Fibroblast of lung (primary cell): ENCODE measurements at places on chromosomes 12 and 14. TPM values are rescaled to one million over a fixed set of nuclear protein-coding genes. Genes with fewer than 3 reads are reported as not detected.

The MUCL1 gene
- not detected in 2 replicates for total RNA-seq

The OR6C2 gene
- total RNA-seq = not detected in 2 replicates

The RBP5 gene
- total RNA-seq = 0.26 TPM in 1 of 2 replicates, not detected in the other

The PLEK2 gene
- total RNA-seq = 0.17 and 0.51 TPM in 2 replicates

The C1QL4 gene
- 0.17 TPM in 1 of 2 replicates, not detected in the other for total RNA-seq

DNA sequence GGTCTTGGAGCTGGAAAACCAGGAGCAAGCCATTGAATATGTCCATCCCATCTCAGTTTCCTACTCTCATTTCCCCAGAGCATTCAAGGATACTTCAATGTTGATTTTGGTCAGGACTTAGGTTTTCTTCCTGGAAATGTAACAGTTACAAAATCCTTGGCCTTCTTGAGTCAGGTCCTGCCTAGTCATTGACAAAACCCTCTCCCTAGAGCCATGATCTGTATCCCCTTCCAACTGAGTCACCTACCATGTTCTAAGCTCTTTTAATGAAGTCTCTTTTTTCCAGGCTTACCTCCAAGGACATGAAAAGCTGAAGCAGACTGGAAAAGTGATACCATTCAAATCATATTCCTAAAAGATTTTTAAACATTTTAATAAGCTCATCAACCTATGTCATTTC, 549.2 kb downstream of the GALC start:
- H3K4me1 ChIP-seq = no peaks in the 10 kb centered on the region
- H3K27ac ChIP-seq = no peak overlapping the region
- H3K4me3 ChIP-seq = no peak overlapping the region
- no peaks in the 10 kb centered on the region for H3K36me3 ChIP-seq
- H3K27me3 ChIP-seq = no peaks in the 10 kb centered on the region
- DNase-seq = no peak

DNA sequence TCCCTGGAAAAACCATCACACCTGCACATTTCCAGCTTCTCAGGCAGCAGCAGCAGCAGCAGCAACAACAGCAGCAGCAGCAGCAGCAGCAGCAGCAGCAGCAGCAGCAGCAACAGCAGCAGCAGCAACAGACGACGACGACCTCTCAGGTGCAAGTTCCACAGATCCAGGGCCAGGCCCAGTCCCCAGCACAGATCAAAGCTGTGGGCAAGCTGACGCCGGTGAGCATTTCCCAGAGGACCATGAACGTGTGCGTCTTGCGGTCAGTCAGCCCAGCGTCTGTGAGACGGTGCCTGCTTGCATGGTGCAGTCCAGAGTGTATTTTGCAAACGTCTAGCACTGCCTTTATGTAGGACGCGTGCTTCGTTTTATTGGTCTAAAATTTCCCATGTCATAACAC, 81.6 kb downstream of the DDX51 start:
- H3K27me3 ChIP-seq = no peaks in the 10 kb centered on the region
- no peak overlapping the region for H3K27ac ChIP-seq
- no peak overlapping the region for H3K4me3 ChIP-seq
- H3K4me1 ChIP-seq = no peaks in the 10 kb centered on the region

- H3K36me3 ChIP-seq = no peaks in the 10 kb centered on the region
- H3K4me3 ChIP-seq = no peak overlapping the region
- no peak for DNase-seq
- H3K27me3 ChIP-seq = peaks cover 3% of the 10 kb centered on the region
Observed at GRCh38 chr14:24057867-24058259, 6.1 kb downstream of the CARMIL3 start.

- no peak overlapping the region for H3K27ac ChIP-seq
- H3K4me3 ChIP-seq = no peak overlapping the region
Observed at GRCh38 chr12:90404071-90404470, 550.9 kb downstream of the CCER1 start.

DNA sequence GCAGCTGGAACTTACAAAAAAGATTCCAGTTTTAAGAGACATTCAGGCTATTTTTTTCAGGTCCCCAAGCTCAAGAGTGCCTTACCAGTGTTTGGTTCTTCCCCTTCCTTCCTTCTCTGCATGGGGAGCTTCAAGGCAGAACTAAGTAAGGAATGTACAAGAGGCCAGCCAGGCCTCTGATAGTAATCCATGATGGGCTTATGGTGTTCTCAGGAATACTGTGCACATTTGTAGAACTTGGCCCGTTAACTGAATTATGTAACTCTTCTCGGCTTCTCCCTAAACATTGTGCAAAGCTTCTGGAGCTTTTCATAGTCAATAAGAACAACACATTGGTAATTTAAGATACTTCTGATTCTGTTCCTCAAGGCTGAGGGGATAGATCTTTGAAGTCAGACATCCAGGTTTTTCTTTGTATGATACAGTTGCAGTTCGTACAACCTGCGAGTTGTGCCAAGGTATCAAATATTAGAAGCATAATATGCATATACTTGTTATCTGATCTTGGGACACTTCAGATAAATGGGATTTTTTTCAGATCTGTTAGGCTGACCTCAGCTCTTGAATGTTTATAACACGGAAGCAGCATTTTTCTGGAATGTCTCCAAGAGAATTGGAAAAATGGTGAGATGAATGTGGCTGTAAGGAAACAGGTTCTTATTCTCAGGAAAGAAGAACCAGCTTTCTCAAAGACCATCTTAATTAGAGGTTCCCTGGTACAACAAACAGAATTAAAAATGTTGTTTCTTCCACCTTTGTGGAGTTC, 148.6 kb downstream of the ANO4 start:
- H3K27ac ChIP-seq = no peak overlapping the region
- DNase-seq = no peak
- no peaks in the 10 kb centered on the region for H3K36me3 ChIP-seq
- no peaks in the 10 kb centered on the region for H3K4me1 ChIP-seq
- no peak overlapping the region for H3K4me3 ChIP-seq
- no peaks in the 10 kb centered on the region for H3K27me3 ChIP-seq

- peak; percentile 63 for DNase-seq
- H3K27me3 ChIP-seq = no peaks in the 10 kb centered on the region
- no peaks in the 10 kb centered on the region for H3K36me3 ChIP-seq
- no peak overlapping the region for H3K27ac ChIP-seq
- no peaks in the 10 kb centered on the region for H3K4me1 ChIP-seq
- H3K4me3 ChIP-seq = peak overlapping the region; percentile 86
Observed at GRCh38 chr14:63544591-63545299, 1.6 kb upstream of the PPP2R5E start.

- H3K27me3 ChIP-seq = no peaks in the 10 kb centered on the region
- no peak for DNase-seq
- H3K36me3 ChIP-seq = no peaks in the 10 kb centered on the region
- no peak overlapping the region for H3K27ac ChIP-seq
- no peaks in the 10 kb centered on the region for H3K4me1 ChIP-seq
Observed at GRCh38 chr12:63404611-63405010, 253.6 kb upstream of the AVPR1A start.

- DNase-seq = no peak
- no peak overlapping the region for H3K27ac ChIP-seq
- no peak overlapping the region for H3K4me3 ChIP-seq
- peaks cover 10% of the 10 kb centered on the region for H3K4me1 ChIP-seq
- peaks cover 3% of the 10 kb centered on the region for H3K36me3 ChIP-seq
Observed at GRCh38 chr14:100387450-100387849, 64.3 kb downstream of the SLC25A47 start.

GRCh38 chr14:71355324-71356201, 448.3 kb downstream of the PCNX1 start:
- no peaks in the 10 kb centered on the region for H3K36me3 ChIP-seq
- no peak overlapping the region for H3K4me3 ChIP-seq
- no peak overlapping the region for H3K27ac ChIP-seq
- DNase-seq = peak; percentile 92
- H3K27me3 ChIP-seq = no peaks in the 10 kb centered on the region

DNA sequence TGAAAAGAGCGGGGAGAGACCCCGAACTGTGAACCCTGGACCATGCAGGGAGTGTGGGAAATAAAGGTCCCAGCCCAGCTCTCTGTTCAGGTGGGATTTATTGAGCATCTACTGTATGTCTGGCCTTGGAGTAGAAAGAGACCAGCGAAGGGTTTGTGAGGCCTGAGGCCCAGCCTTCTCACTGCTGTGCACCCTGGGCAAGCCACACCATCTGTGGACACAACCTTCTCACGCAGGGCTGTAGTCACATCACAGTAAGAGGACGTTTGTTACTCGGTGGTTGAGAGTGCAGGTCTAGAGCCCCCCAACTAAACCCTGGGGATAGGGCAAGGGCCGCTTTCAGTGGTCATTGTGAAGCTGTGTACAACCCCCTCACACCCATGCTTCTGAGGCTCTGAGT, 18.2 kb downstream of the FAM222A start:
- peaks cover 12% of the 10 kb centered on the region for H3K27me3 ChIP-seq
- H3K4me1 ChIP-seq = no peaks in the 10 kb centered on the region
- H3K4me3 ChIP-seq = no peak overlapping the region
- no peaks in the 10 kb centered on the region for H3K36me3 ChIP-seq
- no peak for DNase-seq
- H3K27ac ChIP-seq = no peak overlapping the region
